ENCODE measurements at places on chromosomes 6 and 20.

DNA sequence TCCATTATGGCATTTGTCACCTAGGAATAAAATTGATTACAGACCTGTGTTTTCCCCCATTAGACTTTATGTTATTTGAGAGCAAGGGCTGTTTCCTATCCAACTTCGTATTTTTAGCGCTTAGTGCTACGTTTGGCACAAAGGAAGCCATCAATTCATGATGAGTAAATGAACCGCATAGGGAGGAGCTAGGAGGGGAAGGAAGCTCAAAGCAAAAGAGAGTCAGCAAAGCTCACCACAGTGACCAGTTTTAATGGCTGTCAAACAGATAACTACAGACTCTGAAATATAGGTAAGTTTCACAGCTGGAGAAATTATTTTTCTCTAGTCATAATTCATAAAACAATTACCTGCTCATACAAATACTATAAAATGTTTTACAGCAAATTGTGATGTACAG lies 6.9 kb upstream of the SAMD3 start:
- no peak for DNase-seq

- peak; percentile 3 for DNase-seq
Measured at GRCh38 chr6:39684790-39685488, 40.3 kb downstream of the KIF6 start.

DNA sequence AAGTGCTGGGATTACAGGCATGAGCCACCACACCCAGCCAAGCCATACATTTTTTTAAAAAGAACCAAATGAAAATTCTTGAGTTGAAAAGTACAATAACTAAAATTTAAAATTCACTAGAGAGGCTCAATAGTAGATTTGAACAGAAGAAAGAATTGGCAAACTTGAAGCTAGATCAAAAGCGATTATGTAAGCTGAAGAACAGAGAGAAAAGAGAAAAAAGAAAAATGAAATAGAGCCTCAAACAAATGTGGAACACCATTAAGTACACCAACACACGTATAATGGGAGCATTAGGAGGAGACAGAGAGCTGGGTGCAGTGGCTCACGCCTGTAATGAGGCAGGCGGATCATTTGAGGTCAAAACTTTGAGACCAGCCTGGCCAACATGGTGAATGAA lies 31.0 kb downstream of the ERGIC3 start:
- no peak for DNase-seq

DNA sequence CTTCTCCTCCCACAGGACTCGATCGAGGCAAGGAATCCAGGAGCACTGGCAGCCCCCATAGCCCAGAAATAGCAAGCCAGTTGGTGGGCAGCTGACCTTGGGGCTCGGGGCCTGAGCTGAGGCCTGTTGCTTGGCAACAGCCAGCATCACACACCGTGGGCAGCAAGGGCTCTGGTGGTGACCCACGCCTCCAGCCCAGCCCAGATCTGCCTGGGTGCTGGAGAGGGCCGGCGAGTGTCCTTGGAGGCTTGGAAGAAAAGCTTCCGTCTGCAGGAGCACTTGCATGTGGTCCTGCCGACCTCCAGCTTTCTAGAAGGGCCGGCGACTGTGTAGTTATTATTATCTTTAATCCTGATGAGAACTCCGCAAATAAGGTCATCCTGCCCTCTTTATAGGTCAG lies 67.3 kb downstream of the STK35 start:
- DNase-seq: no peak

DNA sequence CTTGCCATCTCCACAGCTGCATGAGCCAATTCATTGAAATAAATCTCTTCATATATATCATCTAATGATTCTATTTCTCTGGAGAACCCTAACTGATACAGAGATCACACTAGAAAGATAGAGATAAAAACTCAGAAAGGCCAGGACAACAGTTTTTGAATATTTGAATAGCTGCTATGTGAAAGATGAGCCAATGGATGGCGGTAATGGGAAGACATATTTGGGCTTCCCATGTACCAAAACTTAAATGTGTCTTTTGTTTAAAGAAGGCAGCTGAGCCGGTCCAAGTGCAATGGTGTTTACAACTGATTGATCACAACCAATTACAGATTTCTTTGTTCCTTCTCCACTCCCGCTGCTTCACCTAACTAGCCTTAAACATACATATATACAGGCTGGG lies 35.1 kb downstream of the SGK1 start:
- DNase-seq: no peak

- no peak for DNase-seq
Measured at GRCh38 chr6:53928641-53929040, 133.8 kb downstream of the LRRC1 start.

DNA sequence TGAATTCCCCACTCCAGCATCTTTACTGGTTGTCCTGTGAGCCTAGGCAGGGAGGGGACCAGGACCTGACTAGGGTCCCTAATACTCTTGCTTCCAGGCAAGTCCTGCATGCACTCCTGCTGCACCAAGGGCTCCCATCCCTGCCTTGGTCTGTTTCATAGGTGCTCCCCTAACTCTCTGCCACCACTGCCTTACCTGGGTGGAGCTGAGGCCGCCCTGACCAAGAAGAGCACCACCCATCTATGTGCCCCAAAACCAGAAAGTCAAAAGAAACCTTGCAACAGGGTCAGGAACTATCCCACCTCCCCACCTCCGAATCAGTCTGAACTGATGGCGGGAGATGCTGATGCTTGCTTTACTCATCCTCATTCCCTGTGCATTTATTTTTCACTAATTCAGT lies 23.6 kb downstream of the HLA-G start:
- DNase-seq: no peak

DNA sequence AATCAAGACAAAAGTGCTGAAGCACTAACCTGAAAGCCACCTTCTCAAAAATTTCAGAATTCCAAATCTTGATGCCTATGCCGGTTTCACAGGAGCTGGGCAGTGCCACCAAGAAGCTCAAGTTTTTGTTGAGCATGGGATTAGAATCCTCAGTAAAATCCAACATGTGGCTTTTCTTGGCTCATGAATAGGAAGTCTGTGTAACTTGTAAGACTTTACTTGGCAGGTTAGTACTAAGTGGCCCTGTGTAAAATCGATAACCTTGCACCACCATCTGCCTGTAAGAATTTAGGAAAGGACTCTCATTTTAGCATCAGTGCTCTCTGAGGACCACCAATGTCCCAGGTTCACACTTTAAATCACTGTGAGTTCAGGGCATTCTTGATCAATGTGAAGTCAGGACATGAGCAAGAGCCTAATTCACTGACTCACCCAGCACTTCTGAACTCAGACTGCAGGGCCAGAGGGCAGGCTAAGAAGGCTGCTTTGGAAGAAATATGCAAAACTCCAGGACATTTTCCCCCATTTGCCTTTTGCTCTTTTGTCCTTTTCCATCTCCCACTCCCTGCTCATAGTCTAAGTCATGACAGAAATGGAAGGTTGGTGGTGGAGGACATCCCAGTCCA lies 113.2 kb downstream of the EDN1 start:
- DNase-seq: no peak

DNA sequence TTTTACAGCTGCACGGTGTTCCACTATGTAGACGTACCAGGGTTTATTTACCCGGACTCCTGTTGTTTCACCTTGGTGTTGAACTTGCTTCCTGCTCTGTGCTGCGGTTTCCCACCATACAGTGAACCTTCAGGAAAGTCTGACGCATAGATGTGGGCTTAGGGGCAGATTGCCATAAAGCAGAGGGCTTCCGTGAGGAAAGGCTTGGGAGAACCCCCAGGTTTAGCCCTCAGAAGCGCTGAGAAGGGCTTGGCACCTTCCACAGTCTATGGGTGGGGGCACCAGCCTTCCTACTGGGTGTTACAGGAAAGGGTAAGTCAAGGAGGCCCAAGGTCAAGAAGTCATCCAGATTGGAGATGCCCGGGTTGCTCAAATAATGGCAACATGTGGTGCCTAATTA lies 19.2 kb upstream of the MRPS18A start:
- no peak for DNase-seq

- DNase-seq: peak; percentile 40
Measured at GRCh38 chr6:90078513-90079289, 184.4 kb downstream of the GJA10 start.

- no peak for DNase-seq
Measured at GRCh38 chr6:57143690-57144089, 28.4 kb upstream of the BAG2 start.

- peak; percentile 76 for DNase-seq
Measured at GRCh38 chr20:53899351-53900167, 170.8 kb downstream of the BCAS1 start.

DNA sequence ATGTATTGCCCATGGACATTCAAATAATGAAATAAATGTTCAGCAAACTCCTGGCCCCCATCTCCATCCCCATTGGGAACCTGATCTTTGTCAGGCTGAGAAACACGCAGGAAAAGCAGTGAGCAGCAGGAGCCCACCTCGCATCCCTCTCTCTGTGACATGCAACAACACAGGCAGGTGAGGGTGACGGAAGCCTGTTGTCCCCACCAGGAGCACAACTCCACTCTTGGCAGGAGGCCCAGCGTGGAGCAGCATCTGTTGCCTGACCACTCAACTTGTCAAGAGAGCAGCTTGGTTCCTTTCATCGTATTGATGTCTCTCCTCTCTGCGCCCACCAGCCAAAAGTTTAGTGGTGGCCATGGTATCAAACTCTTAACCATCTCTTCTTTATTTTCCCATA lies 586.9 kb upstream of the ARID1B start:
- DNase-seq: no peak

DNA sequence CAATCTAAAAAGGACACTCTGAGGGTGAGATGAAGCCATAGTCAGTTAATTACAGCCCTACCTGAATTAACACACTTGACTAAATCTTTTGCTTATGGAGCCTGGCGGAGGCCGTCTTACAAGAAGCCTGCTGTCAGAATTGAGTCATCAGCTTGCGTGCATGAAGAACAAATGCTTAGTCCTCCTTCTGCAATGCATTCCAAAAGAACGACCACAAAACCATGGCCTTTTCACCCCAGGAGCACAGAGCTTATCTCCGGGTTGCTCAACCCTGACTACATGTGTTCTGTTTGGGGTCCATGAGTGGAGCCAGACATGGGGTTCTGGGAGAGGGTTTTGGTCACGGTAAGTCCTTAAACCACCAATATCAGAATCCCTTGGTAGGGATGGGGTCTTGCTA lies 318.1 kb downstream of the CLIC5 start:
- no peak for DNase-seq

- peak; percentile 30 for DNase-seq
Measured at GRCh38 chr6:157773248-157773773, 49.7 kb upstream of the SNX9 start.

DNA sequence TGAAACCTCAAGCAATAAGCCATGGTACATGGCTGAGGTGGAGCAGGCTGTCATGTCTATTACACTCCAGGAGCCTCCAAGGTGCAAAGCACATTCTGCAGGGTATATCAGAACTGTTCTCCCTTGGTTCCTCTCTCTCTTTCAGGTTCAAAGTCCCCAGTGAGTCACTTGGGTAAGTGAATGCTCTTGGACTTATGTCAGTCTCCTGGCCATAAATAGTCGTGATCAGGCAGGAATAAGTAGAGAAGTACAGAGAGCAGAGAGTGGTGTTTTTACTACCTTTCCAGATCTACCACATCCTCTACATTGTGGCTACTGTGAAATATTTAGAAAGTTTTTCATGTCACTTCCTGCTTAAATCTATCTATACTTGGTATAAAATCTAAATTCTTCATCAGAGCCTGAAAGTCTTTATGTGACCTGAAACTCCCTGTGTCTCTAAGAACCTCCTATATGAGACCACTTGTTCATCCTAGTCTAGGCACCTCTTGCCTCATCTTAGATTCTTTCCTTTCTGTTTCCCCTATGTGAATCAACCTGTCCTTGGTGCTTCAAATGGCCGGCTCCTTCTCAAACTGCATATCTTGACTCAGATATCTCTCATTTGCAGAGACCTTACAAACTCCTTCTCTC lies 1077.6 kb upstream of the MAP3K7 start:
- no peak for DNase-seq

- no peak for DNase-seq
Measured at GRCh38 chr6:139370283-139370998, 4.0 kb downstream of the CITED2 start.

DNA sequence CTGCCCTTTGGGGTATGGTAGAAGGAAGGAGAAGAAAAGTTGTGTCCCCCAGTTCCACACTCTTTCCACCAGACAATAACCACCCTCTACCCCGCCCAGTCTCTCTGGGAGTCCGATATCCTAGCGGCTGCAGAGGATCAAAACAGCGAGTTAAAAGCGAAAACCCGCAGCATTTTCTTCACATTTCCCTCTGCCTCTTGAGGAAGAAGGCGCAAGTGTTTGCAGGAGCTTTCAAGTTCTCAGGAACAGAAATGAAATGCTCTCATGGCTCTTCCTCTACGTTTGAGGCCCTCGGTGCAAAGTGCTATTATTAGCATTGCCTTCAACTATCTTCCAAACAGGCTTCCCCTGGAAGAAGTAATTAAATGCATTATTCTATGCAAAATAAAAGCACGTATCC lies 52.2 kb upstream of the CCDC167 start:
- no peak for DNase-seq
